Kidney glomerular epithelial cell (primary cell): ENCODE measurements at places on chromosomes 7 and 10.

- DNase-seq, result peak; percentile 62
These were observed at the start of gene ARHGAP21 for GRCh38 chr10:24723788-24724380. Gene ARHGAP21 (minus strand): TSS chr10:24723887. CDS start chr10:24721899, 1,988 bp downstream.

- no peak for DNase-seq
These were observed 1.7 kb upstream of the CDH23 start for GRCh38 chr10:71394926-71395562.

DNA sequence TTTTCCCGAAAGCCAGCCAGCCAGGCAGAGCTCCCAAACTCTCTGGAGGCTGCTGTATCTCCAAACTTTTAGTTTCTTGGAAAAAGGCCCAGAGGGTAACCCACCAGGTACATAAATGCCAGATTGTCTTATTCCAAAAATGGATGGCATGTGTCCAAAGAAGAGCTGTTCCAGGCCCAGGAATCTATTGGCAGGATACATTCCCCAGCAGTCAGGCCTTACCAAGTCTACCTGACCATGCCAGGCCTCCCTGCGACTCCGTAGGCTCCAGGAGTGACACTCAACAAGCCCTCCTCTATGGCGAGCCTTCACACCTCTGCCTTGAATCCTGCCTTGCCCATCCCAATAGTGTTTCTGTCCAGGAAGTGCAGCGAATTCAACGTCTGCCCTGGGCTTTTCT lies 95.6 kb downstream of the GRB10 start:
- DNase-seq, result no peak

DNA sequence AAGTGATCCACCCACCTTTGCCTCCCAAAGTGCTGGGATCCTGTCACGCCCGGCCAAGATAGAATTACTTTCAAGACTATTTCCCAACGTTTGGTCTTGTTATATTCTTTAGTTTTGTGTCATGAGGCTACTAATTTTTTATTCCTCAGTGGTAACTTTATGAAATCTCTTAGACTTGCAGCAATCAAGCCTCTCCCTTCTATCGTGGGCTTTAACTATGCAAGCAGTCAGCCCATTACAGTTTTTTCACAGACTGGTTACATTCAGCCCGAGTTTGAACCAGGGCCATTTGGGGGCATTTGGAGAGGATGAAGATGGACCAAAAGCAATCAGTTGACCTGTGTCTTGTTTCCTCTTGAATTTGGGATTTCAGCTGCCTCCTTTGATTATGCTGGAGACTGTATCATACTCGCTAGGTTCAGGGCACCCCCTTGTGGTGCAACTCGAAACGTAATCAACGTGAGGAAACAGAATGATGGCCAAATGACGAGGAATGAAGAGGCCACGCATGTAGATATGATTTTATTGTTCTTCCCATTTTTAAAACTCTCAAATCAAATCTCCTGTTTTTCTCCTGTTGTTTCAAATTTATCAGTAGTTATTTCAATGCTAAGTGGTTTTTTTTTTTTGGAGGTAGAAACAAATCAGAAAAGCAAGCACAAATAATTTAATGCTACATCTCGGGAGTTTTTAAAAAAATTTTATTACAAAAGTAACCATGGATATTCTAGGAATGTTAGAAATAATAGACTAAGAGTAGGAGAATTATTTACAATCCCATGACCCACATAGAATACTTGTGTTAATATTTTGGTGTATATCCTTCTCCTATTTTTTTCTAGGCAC lies 151.6 kb downstream of the KIAA1217 start:
- DNase-seq, result peak; percentile 35

DNA sequence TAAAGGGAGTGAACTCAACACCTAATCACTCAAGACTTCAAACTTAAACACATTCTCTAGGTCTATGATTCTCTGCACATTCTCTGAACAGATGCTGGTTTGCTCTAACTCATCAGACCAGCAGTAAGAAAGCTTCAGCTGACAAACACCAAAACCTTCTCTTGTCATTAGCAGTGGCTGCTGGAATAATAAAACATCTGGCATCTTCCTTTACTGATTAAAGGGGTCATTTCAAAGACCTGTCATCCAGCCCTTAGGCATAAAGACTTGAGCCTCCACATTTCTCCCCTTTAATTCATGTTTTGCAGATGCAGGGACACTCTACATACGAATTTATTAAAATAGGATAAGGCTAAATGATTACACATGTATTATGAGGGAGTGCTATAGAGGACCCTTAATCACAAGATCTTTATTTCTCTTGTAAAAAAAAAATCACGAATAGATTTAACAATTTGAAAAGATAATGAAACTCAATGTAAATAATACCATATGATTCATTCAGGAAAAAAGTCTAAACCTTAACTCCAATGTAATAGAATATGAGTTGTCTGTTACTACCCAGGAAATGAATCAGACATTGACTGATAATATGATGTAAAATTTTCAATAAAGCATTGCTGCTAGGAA lies 152.4 kb upstream of the GNAI1 start:
- no peak for DNase-seq

DNA sequence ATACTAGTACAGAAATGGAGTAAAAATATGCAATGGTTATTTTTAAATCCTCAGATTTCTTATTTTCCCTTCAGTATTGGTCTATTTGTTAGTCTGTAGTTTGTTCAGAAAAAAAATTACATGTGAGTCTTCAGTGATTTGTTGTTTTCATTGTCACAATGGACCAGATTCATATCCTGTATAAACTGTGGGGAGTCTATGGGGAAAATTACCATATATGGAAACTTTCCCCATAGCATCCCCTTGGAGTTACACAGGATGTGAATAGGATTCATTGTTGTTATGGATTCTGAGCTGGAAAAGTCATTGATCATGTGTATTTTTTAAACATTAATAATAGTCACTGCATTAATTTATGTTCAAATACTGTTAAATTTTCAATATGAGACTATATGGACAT lies 72.6 kb downstream of the ST7 start:
- DNase-seq, result no peak

- DNase-seq, result peak; percentile 4
These were observed 513.6 kb downstream of the ATRNL1 start for GRCh38 chr10:115606741-115607140.

DNA sequence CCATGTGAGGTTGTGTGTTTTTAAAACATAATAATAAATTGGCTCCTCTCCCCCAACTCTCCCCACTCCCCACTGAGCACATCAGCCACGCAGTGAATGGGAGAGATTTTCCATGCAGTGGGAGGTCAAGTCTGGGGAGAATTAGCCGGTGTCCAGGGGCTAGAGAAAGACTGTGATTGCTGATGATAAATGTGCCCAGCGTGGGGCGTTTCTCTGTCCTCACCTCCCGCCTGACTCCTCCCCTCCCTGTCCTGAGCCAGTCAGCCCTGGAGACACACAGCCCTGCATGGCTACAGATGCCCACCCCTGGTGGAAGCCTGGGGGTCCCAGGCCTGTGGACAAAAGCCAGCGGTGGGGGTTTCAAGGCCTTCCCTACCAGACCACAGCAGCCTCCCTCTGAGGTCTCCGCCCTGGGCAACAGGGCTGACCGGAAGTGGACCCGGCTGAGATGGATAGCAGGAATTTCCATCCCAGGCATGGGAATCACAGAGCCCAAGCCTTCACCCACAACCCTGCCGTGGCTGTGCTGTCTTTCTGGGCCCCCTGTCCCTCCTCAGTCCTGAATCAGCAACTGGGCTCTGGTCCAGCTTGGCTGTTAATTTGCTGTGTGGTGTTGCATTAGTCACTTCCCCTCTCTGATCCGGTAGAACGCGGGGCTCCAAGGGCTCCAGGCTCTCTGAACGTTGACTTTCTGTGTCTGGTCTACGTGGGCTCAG lies 46.8 kb upstream of the SLC29A3 start:
- no peak for DNase-seq

GRCh38 chr10:62817121-62817765 lies 1.1 kb upstream of the EGR2 start:
- peak; percentile 52 for DNase-seq

DNA sequence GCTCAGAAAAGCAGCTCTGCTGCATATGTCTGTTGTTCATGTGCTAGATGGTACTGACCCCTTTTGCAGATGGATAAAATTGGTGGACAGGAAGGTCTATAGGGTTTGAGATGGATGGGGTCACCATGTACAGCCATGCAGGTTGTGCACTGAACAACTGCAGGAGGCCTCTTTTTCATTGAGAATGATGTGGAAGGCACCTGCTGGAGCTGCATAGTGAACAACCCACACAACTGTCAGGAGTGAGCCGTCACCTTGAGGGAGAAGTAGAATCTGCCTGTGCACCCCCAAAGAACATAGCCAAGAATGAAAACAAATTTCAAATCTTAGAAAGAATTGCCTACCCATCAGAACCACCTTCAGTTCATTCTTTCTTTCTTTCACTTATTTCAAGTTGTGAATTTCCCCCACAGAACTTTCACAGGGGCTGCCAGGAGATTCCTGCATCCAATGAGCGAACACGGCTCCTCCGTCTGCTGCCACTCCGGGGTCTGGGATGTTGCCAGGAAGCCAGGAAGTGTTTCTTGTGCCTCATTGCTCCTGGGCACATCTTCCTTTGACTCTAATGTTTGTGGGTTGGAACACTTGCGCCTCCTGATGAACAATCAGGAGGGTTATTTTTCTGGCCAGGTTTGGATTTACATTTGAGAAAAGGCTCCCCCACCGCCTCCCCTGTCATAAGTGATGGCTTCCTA lies 53.7 kb upstream of the DOCK1 start:
- DNase-seq, result no peak

- DNase-seq, result no peak
These were observed 55.0 kb downstream of the GRB10 start for GRCh38 chr7:50727711-50728110.

GRCh38 chr7:95602421-95602820 lies 6.1 kb upstream of the PDK4 start:
- no peak for DNase-seq

GRCh38 chr10:3278771-3279170 lies 106.2 kb upstream of the PITRM1 start:
- DNase-seq, result no peak

DNA sequence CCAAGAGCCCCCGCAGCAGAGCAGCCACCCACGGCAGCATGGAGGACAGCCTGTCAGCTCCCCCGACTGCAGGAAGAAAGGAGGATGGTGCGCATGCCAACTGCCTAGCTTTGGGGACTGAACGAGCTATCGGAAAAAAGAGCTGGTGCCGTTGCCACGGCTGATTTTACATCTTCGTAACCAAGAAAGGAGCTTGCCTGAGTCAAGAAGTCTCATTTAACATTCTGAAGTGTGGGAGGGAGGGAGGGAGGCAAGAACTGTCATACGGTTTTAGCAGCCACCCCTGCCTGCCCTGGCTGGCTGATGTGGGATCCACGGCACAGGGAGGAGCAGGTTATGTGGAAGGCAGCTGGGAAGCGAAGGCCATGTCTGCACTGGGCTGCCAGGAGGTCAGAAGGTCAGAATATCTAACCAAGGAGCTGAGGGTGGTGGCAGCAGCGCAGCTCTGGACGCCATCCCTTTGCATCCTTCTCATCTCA lies 74.7 kb upstream of the CAMK2B start:
- DNase-seq, result no peak

DNA sequence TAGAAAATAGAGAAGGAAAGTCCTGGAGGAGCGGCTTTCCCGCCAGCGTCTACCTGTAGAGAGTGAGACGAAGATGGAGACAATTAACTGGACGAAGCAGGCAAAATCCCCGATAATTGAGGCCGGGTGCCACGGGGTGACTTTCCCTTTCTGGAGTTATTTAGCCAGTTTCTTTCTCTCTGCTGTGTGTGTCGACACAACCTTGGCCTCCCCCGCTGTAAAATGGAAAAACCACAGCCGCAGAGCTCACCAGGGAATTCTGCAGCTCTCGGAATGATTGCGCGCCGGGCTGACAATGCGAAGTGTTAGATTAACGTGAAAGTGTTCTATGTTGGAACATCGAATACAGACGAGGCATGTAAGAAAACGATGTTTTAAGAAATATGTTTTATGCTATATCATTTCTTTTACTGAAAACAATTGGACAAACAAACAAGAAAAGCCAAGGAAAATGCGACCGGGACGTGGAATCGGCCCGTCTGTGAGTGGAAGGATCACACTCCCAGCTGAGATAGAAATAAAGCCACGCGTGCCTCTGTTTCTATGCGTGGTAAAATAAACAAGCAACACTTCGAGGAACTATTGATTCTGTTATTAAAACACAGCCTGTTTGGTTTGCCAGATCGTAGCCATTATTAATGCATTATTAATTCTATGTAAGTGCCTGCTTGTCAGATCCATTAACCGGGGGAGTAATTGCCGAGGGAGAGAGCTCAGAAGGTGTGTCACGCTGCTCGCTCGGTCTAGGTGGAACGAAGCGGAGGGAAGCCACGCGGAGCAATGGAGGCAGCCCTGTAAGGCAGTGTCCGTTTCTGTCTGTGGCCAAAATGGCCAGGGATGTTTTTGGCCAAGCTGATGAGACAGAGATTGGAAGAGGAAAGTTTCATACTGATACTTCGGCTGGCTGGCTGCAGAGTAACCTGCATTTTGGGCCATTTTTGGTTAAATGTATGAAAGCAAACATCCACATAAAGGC lies 129.4 kb downstream of the DNAJB6 start:
- no peak for DNase-seq

GRCh38 chr10:23172429-23173213 lies 19.5 kb upstream of the PTF1A start:
- no peak for DNase-seq

- DNase-seq, result no peak
These were observed 133.1 kb downstream of the NRCAM start for GRCh38 chr7:108322925-108323832.

DNA sequence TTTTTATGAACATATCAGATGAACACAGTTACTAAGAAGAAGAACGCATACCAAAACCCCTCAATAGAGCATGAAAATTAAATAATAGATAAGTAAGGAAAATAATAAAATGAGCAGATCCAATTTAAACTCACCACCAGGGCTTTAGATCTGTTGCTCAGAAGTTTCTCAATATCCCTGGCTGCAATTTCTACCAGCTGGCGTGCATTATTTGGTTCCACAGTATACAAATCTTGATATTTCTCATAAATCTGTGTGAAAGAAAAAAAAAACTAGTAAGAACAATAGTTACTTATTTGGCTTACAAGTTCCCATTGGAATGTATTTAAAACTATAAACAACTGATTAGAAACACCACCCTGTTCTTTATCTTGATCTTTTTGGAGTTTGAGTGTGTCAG lies 108.6 kb downstream of the CACNA2D1 start:
- DNase-seq, result no peak

GRCh38 chr7:142739923-142740492 lies 9.3 kb upstream of the PRSS1 start:
- DNase-seq, result no peak

- no peak for DNase-seq
These were observed 62.7 kb downstream of the MET start for GRCh38 chr7:116734710-116735109.

- DNase-seq, result no peak
These were observed 18.5 kb upstream of the PRRT4 start for GRCh38 chr7:128379900-128380479.
